M059J (cell line): ENCODE measurements at places on chromosomes 16 and 17. TPM values are rescaled to one million over a fixed set of nuclear protein-coding genes. Genes with fewer than 3 reads are reported as not detected.

NPIPA8 gene
- 7.4 and 17.5 TPM in 2 replicates for total RNA-seq

KRT33B gene
- 1.3 TPM in 1 of 2 replicates, not detected in the other for total RNA-seq

VPS9D1 gene
- 6.6 and 7.0 TPM in 2 replicates for total RNA-seq

CACNG3 gene
- total RNA-seq, result not detected in 2 replicates

MPHOSPH6 gene
- total RNA-seq, result 48.0 and 62.0 TPM in 2 replicates

TNFRSF17 gene
- total RNA-seq, result 0.52 TPM in 1 of 2 replicates, not detected in the other

GAST gene
- total RNA-seq, result not detected in 2 replicates

PRAC1 gene
- total RNA-seq, result not detected in 2 replicates

SLC9A5 gene
- 0.62 and 1.3 TPM in 2 replicates for total RNA-seq

CCL7 gene
- total RNA-seq, result 0.17 TPM in 1 of 2 replicates, not detected in the other

TBC1D26 gene
- total RNA-seq, result not detected in 2 replicates

KRT39 gene
- total RNA-seq, result 0.20 TPM in 1 of 2 replicates, not detected in the other

SMARCE1 gene
- 60.9 and 95.0 TPM in 2 replicates for total RNA-seq

ASGR2 gene
- not detected in 2 replicates for total RNA-seq

KRTAP9-8 gene
- total RNA-seq, result not detected in 2 replicates

KRT24 gene
- not detected in 2 replicates for total RNA-seq

LRRC3C gene
- not detected in 2 replicates for total RNA-seq

RCVRN gene
- total RNA-seq, result not detected in 2 replicates

IGF2BP1 gene
- total RNA-seq, result 0.22 and 1.6 TPM in 2 replicates

TMEM238L gene
- total RNA-seq, result not detected in 2 replicates

TBC1D3I gene
- 1.0 TPM in 1 of 2 replicates, not detected in the other for total RNA-seq

SLC16A11 gene
- not detected in 2 replicates for total RNA-seq

CA4 gene
- 0.42 TPM in 1 of 2 replicates, not detected in the other for total RNA-seq
